HS-27A (cell line): ENCODE measurements at places on chromosomes 7 and 10.

GRCh38 chr10:127227663-127228062, 31.3 kb upstream of the INSYN2A start:
- DNase-seq = no peak

- DNase-seq = no peak
These were observed 435.5 kb downstream of the GLRX3 start for GRCh38 chr10:130571674-130572073.

DNA sequence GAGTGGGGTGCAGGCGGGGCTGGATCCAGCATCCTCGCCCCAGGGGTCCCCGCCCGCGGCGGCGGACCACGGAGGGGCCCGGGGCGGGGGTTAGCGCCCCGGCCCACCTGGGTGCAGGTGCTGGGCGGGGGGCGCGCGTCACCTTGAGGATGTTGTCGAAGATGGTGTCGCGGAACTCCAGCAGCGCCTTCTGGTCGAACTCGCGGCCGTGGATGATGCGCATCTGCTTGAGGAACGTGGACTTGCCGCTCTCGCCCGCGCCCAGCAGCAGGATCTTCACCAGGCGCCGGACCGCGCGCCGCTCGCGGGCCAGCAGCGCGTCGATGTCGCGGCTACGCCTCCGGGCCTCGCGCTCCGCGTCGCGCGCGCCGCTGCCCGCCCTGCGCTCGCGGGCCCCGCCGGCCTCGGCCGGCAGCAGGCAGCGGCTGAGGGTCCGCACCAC, 376 bp downstream of the GNA12 start:
- no peak for DNase-seq

DNA sequence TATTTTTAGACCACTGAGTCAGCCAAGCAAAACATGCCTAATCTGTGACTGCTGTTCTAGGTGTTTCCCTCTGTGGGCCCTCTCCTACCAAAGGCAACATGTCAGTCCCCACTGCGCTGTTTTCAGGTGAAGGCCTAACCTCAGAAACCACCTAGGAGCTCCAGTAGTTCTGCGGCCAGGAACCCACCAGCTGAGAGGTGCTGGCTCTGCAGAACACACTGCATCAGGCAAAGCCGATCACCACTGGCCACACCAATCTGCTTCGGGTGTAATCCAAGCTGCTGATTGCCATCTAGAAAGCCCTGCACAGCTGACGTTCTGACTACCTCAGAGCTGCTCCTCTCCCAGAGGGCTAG, 14.9 kb downstream of the CAMK2G start:
- DNase-seq = no peak

DNA sequence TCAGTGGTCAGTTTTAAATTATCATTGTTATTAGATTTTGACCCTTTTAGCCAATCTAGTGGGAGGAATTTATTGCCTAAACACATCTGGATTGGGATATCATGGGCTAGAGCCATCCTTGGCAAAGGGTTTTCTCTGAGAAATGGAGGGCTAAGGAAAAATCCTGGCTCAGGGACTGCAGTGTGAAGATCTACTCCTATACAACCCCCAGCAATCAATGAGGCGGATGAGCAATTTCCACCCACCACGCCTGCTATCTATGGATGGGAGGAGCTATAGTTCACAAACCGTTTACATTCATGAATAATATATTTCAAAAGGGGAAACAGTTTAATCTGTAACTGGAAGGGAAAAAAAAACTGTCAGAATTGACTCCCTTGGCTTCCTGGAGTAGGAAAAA, 2.7 kb downstream of the CAV1 start:
- no peak for DNase-seq

DNA sequence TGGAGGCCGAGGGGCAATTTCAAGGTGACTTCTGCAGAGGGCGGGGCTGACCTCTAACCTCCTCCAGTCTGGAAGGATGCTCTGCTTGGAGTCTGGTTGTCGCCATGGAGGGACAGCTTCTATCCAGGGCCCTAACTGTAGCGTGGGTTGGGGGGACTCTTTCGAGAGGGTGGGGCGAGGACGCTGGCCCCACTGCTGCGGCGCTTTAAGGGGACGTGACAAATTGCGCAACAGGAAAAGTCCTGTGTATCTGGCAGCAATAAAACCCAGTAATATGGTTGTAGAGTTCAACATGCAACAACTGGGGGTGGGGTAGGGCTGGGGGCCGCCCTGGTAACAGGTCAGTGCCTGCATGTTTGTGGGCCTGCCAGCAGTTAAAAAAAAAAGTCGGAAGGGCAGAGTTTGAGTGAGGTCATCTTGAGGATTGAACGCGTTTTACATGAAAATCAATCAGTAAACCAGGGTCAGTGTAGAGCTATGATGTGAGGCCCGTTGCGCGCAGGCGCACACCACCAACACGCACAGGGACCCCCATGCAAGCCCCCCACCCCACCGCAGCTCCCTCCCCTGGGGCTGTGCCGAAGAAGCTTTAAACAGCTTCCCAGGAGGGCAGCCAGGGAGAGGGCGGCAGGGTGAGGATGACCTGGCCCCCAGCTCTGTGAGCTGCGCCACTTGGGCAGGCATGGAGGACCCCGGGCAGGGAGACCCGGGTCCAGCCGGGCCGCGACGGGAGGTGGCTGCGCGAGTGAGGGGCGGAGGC, 4.3 kb downstream of the SHH start:
- DNase-seq = no peak

GRCh38 chr7:120165227-120165626, 107.7 kb upstream of the KCND2 start:
- no peak for DNase-seq

DNA sequence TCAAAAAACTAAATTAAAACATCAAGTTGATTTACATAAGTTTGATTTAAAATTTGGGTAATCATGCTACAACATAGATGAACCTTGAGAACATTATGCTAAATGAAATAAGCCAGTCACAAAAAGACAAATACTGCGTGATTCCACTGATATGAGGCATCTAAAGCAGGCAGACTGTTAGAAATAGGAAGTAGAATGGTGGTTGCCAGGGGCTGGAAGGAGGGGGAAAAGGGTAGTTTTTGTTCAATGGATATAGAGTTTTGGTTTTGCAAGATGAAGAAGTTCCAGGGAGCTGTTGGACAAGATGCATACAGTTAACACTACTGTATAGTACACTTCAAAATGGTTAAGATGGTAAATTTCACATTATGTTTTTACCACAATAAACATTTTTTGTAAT, 45.0 kb upstream of the IFRD1 start:
- no peak for DNase-seq

DNA sequence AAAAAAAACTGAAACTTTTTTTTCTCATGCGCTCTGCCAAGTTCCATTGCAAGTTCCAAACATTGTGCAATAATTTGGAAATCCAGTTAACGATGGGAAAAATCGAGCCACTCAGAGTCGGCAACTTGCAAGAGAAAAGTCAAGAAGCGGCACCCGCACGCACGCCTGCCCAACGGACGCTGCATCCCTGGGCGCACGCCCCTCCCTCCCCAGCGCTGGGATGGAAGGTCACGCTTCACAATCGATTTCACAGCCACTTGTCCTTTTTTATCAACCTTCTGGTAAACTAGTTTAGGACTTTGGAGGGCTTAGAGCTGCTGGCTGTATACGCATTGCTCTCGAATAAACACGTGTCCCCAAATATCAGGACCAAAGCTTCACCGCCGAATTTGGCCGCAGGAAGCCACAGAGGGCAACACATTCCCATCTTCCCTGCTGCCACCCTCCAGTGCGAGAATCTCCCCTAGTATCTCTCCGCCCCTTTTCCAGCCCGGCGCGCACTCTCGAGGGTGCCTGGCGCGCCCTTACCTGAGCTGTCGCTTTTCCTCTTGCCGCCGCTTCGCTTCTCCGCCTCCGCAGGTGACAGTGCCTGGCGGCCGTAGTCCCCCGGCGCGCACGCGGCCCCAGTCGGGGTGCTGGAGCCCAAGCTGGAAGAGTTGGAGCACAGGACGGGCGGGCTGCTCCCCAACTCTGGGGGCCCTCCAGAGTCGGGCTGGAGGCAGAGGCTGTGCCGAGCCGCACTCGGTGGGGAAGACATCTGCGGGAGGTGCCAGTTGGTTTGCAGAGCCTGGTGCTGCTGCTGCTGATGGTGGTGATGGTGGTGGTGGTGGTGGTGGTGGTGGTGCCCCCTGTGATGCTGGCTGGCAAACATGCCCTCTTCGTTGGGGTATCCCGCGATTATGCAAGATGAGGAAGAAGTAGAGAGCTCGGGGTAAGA, 857 bp downstream of the MEOX2 start:
- DNase-seq = peak; percentile 27

DNA sequence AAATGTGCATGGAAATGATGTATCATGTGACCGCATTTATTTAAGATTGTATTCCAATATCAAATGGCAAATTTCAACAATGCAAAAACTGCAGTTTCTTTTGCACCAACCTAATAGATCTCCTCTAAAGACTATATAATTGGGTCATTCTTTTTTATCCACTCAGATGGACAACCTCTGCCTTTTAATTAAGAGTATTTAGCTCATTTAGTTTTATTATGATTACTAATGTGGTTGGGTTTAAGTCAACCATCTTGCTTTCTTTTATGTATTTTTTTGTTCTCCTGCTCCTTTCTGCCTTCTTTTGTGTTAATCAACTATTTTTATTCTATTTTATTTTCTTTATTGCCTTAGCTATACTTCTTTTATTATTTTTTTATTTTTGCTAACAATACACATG, 468.5 kb upstream of the MKI67 start:
- no peak for DNase-seq

DNA sequence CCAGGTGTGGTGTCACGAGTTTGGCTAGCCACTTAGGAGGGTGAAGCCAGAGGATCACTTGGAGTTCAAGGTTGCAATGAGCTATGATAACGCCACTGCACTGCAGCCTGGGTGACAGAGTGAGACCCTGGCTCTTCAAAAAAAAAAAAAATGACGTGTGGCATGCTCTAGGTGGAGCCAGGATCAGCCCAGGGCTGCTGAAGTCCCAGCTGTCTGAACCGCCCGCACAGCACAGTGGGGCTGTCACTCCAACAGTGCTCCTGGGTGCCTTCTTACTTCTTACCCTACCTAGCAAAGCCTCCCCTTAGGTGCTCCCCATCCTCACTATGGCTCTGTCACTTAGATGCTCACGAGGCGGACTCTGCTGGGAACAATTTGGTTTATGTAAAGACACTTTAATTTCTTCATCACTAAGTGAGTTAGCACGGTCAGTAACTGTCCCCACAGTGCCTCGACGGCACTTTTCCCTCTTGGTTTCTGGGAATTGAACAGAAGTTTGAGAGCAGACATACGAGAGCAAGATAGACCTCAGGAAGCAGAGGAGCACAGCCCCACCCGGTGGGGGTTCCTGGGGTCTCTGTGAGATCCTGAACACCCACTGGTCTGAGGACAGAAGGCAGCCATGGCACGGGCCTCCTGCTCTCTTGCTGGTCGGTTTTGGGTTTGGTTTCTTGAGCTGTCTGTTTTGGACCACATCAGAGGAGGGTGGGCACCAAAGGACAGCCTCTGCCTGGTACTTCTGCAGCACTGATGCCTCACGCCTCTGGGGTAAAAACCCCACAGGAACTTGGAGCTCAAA, 66.2 kb upstream of the BTBD16 start:
- no peak for DNase-seq

- no peak for DNase-seq
These were observed 33.5 kb upstream of the RET start for GRCh38 chr10:43043342-43043772.

DNA sequence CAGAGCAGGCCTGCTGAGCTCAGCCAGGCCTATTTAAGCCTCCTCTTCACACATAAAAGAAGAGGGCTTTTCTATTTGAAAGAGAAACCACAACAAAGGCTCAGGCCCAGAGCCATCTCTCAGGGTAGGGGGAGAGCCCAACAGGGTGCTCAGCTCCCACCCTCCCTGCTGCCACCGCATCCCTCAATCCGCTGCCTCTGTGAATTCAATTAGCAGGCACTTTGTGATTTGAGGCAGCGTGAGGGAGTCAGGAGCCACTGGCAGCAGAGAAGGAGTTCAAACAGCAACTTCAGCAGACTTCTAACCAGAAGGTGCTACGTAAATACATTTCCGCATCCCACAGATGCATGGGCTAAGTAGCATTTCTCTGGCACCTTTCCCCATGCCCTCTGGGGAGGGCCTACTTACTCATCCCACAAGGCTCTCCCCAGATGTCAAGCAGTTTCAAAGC, 45.2 kb downstream of the LRRC20 start:
- DNase-seq = no peak

DNA sequence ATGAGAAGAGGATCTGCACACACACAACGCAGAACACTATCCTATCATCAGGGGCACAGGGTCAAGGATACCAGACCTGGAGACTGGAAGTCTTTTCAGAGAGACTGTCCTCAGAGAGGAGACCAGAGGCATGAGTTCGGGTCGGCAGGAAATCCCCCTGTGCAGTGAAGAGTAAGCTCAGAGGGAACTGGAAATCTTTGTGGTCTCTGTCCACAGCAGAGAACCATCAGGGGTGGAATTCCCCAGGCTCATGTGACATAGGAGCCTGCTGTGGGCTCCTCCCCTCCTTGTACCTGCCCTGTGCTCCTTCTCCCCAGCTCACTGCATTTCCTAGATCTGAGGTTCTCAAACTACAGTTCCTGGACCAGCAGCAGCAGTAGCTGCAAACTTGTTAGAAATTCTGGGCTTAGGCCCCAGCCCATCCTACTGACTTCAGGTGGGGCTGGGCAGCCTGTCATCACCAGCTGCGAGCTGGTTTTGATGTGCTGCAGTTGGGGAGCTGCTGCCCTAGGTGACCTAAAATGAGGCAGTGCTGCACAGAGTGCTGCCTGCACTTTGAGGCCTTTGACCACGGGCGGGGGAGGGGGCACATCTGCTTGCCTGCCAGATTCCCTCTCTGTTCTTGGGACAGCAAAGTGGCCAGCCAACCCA, 2.4 kb downstream of the ZMIZ2 start:
- no peak for DNase-seq

DNA sequence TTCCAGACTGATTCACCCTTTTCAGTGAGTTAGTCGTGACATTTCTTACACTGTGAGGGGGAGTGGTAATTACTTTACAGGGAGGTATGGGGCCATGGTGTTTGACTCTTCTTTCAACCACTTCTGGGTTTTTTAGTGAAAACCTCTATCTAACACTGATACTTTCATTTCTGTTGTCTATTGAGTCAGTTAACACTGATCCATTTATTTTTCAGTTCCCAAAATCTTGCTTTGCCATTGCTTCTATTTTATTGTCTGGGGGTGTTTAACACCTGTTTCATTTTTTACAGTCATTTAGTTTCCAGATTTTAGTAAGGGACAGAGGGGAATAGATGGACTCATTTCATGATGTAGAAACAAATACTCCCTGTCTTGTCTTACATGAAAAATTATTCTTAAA, 61.5 kb downstream of the HELLS start:
- DNase-seq = no peak

GRCh38 chr10:22851865-22852239, 76.0 kb upstream of the ARMC3 start:
- DNase-seq = no peak

GRCh38 chr7:51702673-51703072, 386.1 kb upstream of the COBL start:
- no peak for DNase-seq
